GM19239 (cell line): ENCODE measurements at places on chromosomes 13 and 19.

- no peak for DNase-seq
Measured at GRCh38 chr13:31168736-31169135, 7.0 kb upstream of the HSPH1 start.

GRCh38 chr19:30781047-30781446 is 408.9 kb downstream of the ZNF536 start:
- DNase-seq = no peak

DNA sequence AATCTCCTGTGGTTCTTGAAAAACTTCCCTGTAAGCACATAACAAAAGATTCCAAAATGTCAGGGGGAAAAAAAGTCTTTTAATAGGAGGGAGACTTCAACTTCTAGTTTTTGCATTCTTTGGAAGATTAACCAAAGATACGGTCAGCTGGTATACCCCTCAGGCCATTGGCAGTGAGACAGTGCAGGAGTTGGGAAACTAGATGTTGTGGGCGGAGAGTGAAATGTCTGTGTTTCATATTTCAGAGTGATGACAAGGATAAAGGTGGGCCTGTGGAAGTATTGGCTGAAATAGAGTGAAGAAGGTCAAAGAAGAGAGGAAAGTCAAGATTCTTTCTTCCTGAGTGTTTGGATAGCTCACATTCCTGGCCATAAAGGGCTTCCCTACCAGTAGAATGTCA is 40.8 kb downstream of the CYP2B6 start:
- no peak for DNase-seq

DNA sequence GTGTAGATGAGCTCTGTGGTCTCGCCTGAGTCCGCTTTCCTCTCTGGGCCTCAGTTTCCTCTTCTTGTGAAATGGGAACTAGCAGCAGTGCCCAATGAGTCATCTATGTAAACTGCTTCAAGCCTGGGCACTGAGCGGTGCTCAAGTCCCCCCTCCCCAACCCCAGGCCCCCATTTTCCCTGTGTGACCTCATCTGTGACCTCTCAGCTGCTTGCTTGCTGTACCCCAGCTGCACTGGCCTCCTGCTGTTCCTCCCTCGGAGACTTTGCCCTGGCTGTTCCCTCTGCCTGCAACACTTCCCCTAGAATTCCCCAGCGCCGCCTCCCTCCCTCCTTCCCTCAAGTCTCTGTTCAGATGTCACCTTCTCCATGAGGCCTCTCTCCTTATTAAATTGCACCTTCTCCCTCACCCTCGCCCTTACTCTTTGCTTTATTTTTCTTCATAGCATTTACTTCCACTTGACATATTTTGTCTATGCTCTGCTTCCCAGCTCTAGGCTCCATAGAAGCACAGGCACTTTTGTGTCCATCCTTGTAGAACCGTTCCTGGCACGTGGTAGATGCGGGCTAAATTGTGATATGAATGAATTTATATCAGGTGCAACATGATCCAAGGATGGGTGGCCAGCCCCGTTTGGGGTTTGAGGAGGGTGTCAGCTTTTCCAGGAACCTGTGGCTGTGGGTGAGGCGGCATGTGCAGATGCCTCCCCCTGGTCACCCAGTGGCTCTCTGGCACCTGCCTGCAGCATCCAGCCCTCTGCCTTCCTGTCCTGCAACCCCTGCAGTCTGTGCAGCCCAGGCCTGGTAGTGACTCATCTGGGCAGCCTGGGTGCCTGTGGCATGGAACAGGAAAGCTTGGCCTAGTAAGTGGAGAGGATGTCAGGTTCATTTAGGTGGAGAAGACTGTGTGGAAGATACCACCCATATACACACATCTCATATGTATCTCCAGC is 26.3 kb downstream of the SIPA1L3 start:
- DNase-seq = no peak
